Stimulated activated CD4-positive, alpha-beta T cell treated with anti-CD3 and anti-CD28 coated beads, Interleukin-15, amount 100 ng/mL, for 24 hours (primary cell): ENCODE measurements at places on chromosomes 2 and 18.

DNA sequence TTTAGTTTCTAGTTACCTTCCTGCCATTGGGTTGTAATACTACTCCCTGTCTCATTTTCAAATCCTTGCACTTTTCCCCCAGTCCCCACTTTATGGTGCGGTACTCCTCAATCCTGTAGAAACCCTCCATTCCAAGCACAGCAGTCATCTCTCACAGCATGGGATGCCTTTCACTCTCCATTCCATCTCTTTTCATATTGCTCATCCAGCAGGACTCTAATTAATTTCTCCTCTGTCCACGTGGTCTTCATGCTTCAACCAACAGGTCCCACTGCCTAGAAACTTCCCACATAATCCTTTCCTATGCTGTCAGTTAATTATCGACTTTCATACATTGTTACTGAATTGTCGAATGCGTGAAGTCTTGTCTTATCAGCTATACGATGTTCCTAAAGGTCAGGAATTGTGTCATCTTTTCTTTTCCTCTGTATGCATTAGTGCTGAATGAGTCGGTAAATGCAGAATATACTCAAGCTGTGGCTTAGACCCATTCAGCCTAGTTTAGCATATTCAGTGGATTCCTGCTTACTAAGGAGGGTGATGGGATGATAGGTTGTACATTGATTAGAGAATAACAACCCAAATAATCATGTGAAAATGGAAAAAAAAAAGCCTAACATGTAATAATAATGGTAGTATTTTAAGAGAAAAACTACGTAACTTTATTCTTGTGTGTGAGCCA lies 89.7 kb downstream of the CRIM1 start:
- DNase-seq = no peak

DNA sequence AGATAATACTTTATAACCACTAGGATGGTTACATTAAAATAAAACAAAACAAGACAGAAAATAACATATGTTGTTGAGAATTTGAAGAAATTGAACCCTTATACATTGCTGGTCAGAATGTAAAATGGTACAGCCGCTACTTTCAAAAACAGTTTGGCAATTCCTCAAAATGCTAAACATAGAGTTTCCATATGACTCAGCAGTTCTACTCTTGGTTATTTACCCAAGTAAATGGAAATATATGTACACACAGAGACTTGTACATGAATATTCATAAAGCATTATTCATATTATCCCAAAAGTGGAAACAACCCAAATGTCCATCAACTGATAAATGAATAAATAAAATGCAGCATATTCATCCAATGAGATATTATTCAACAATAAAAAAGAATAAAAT lies 92.5 kb upstream of the LRATD1 start:
- DNase-seq = no peak

DNA sequence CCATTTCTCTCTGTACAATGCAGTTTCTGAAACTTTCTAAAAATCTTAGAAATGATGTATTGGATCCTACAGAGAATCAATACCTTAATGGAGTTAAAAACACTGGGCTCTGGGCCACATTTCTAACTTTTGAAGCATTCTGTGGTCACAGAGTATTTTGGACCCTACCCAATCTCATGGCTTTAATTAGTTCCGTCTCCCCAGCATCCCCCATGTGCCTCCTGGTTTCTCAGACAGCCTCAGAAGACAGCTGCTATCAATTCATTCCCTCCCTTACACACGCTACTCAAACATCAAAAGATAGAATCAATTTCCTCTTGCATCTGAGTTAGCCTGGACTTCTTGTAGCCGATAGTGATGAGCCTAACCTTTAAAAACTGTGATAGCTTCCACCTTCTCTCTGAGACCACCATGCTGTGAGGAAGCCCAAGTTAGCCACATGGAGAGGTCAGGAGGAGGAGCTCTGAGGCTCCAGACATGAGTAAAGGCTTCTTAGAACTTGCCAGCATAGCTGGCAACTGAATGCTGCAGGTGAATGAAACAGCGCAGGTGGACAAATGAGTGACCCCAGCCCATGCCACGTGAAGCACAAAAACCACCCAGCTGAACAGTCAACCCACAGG lies 10.4 kb downstream of the ADCY3 start:
- no peak for DNase-seq

DNA sequence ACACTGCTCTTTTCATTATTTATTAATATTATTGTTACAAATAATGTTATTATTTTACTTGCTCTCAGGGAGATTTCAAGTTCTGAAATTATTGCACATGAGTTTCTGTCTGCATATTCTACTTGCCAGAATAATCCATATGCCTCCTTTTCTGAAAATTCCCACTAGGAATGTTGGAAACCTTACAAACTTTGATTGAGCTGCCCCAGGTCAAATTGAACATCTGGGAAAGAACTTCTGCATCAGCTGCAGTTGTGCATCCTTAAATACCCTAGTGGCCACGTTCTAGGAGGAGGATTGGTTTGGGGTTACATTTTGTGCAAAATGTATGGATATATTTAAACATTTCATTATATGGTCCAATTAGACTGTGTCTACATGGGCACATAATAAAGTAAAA lies 1302.7 kb upstream of the PIK3C3 start:
- DNase-seq = no peak
